ELR (cell line): ENCODE measurements at places on chromosomes 1 and 21.

- DNase-seq = no peak
These were observed 64.6 kb downstream of the ERI3 start for GRCh38 chr1:44290250-44291094.

GRCh38 chr1:54566438-54567141, 18.6 kb downstream of the ACOT11 start:
- no peak for DNase-seq

DNA sequence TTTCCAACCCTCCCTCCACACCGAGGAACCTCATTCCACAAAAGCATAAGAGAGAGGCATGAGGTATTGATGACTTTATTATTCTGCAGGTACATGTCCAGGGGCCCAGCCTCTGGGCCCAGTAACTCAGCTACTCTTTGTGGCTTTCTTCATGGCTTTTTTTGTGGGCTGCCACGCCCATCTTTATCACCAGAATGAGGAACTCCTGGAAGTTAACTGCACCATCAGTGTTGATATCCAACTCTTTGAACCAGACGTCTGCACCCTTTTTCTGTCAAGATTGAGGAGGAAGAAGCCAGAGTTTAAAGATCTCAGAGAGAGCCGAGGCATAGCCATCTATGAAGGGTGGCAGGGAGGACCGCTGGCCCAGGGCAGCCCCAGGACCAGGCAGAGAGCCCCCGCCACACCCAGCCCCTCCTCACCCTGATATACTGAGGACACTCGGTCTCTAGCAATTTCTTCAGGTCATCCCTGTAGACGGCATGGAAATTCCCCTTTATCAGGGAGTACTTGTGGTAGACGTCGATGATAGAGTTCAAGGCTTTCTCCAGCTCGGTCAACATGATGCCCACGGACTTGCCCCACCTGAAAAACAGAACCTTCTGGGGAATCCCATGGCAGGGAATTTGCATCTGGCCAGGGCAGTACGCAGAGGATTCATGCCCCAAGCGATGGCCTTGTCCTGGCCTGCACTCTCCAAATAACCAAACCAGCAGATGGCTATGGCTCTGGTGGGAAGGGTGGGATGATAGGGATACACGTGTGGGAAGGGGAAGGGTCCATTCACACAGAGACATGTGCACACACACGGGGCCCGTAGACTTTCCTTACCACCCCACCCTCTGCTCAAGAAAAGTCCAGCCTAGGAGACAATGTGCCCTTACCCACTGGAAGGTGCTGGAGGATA, 647 bp downstream of the S100A8 start:
- no peak for DNase-seq

- no peak for DNase-seq
These were observed 211.4 kb upstream of the NRIP1 start for GRCh38 chr21:15276243-15276642.

DNA sequence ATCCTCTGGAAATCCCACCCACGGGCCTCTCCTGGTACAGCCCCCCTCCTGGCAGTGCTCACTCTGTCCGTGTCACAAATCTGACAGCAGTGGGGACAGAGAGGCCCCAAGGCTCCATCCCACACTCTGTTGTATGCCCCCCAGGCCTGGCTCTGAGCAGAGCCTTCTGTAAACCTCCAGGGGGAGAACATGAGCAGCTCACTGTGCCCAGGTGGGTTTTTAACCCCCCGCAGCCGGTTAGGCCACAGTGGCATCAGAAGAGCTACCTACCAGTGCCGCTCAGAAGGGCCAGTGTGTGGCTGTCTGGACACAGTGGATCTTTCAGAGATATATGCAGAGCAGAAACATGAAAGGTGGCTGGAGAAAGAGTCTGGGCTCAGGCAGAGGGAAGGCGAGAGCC, 12.0 kb upstream of the GPR153 start:
- no peak for DNase-seq

GRCh38 chr1:229254910-229255541, 15.9 kb upstream of the RAB4A start:
- DNase-seq = peak; percentile 20
